NCI-H460 (cell line): ENCODE measurements at places on chromosomes 3 and 15. TPM values are rescaled to one million over a fixed set of nuclear protein-coding genes. Genes with fewer than 3 reads are reported as not detected.

DNA sequence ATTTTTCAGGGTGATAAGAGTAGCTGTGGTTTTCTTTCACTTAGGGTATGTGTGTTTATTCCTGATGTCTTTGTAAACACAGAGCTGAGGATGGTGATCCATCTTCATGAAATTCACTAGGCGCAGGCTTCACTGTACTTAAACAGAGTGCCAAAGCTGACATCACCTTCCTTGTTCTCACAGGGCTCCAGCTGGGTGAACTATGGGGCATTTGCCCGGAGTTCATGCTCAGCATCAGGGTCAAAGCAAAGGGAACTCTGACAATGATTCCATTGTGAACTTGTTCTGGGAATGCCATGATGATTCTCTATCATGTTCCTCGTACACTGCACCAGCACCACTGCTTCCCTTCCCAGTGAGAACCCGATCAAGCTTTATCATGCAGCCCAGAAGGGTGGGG is 184.8 kb upstream of the P2RY1 start:
- no peak for DNase-seq

DNA sequence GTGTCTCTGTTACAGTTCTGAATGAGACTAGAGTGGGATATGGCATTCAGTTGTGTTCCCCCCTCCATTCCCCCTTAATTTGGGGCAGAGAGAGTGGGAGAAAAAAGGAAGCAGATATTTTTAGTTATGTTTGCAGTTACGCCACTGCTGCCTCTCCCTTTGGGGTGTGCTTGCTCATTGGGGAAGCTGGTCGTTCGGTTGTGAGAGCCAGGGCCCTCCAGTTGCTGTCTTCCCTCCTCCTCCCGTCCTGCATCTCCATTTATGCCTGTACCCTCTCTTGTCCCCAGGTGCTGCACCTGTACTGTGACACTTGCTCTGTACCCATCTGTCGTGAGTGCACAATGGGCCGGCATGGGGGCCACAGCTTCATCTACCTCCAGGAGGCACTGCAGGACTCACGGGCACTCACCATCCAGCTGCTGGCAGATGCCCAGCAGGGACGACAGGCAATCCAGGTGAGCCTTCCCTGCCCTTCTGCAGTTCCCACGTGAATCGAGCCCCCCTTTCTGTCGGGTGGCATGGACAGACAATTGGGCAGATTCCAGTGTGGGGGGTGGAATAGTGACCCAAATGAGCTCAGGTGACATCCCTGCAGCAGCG is 55.8 kb downstream of the TRIM71 start:
- DNase-seq: no peak

DNA sequence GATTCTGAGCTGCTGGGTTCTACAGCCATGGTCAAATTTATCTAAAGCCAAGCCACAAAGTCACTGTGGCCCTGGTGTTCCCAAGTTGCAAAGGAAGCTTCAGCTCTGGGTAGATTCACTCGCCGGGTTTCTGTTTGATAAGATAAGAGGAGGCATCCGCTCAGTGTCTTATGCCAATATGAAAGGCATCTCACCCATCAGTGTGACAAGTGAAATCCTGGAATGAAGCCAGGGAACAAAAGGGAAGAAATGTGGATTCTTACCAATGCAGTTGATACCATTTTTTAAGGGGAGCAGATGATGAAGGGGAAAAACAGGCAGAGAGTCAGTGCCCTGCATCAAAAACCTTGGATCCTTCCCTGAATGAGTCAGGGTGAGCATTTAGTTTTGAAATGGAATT is 2.8 kb upstream of the CPNE4 start:
- no peak for DNase-seq

The C15orf62 gene
- 0.25 and 0.40 TPM in 2 replicates for total RNA-seq

- no peak for DNase-seq
Measured at GRCh38 chr3:5264896-5265770, 77.6 kb downstream of the EDEM1 start.

The ARHGAP31 gene
- total RNA-seq: 1.2 and 1.4 TPM in 2 replicates

GRCh38 chr3:142601713-142602112 is 5.5 kb downstream of the PLS1 start:
- DNase-seq: no peak

GRCh38 chr3:178823591-178824246 is 247.9 kb downstream of the ZMAT3 start:
- no peak for DNase-seq

The MDFIC2 gene
- total RNA-seq: not detected in 2 replicates

The GOLGA8N gene
- 2.7 and 4.0 TPM in 2 replicates for total RNA-seq

The SLC30A4 gene
- total RNA-seq: 2.7 and 4.6 TPM in 2 replicates

The MESP2 gene
- not detected in 2 replicates for total RNA-seq

GRCh38 chr3:16183601-16184270 is 9.3 kb downstream of the GALNT15 start:
- DNase-seq: no peak

GRCh38 chr3:134388788-134389485 is 14.7 kb upstream of the AMOTL2 start:
- DNase-seq: no peak

GRCh38 chr3:45915518-45916231 is 27.6 kb upstream of the CXCR6 start:
- no peak for DNase-seq

- DNase-seq: no peak
Measured at GRCh38 chr3:177760803-177761202, 563.5 kb upstream of the TBL1XR1 start.

DNA sequence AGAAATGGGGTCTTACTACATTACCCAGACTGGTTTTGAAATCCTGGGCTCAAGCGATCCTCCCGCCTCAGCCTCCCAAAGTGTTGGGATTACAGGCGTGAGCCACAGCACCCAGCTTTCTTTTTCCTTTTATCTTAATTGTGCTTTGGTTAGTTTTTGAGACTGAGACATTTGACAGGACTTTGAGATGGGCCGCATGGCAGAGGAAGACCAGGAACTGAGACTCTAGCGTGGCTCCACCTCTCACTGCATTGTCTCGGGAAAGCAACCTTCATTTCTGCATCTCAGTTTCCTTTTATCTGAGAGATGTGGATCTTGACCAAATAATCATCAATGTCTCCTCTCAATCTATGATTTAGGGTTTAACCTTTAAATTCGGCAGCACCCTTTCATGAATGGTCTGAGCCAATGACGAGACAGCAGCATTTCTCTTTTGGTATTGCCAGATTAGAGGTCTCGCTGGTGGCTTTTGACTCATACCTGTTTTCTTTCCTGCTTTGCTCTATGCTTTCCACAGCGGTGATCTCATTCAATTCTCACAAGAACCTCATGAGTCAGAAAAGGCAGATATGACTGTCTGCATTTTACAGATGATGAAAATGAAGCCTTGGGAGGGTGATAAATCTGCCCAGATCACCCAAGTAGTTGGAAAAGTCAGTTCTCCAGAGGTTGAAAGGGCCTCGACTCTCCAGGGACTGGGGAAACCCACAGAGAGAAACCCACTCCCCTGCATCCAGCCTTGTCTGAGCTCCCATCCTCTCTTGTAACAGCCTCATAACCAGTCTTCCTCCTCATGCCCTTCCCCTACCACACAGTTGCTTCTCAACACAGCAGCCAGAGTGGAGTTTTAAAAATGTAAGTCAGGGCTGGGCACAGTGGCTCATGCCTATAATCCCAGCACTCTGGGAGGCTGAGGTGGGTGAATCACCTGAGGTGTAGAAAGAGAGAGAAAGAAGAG is 84.8 kb upstream of the FOXB1 start:
- DNase-seq: no peak

GRCh38 chr3:156820692-156821080 is 5.5 kb upstream of the LEKR1 start:
- no peak for DNase-seq
